Lung microvascular endothelial cell (primary cell): ENCODE measurements at places on chromosomes 7 and 10.

- no peak for DNase-seq
Observed at GRCh38 chr7:7323352-7323751, 141.0 kb downstream of the C1GALT1 start.

- DNase-seq: no peak
Observed at GRCh38 chr7:16785846-16786245, 19.0 kb downstream of the AGR2 start.

- DNase-seq: peak; percentile 53
Observed at GRCh38 chr10:102678842-102679289, 34.6 kb downstream of the TRIM8 start.

DNA sequence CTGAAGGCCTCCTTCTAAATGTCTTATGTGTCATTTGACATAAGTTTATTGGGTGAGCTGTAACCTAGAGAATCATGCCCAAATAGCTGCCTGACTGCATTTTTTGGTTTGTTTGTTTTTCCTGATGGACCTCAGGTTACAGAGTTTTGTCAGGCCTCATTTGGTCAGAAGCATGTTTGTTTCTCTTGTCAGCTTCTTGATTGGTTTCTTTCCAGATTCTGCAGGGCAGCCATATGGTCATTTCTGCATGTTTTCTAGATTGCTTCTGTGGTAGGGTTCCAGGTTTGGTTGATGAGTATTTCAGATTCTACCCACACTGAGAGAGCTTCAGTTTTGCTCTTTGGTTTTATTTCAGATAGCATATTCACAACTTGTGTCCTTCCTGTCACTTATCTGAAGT is 28.0 kb downstream of the GLCCI1 start:
- no peak for DNase-seq

DNA sequence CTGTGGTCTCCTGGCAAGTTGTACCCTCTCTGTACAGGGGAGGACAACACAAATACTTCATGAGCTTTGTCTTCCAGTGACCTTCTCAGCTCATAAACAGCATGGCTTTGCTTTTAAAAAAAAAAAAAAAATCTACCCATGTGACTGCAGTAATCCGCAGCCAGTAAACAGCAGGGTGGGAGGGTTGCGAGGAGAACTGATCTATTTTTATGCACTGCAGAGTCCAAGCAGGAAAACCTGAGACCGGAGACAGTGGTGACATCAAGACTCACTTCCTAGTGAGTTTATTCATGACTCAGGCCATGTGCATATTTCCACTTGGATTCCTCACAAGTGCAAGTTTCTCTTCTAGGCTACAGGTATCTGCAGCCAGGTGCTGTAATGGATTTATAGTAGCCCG is 127.9 kb downstream of the NRF1 start:
- peak; percentile 93 for DNase-seq

GRCh38 chr7:114678116-114678515 is 243.8 kb upstream of the MDFIC start:
- DNase-seq: no peak

GRCh38 chr10:70786799-70787415 is 1.7 kb upstream of the TBATA start:
- DNase-seq: no peak

GRCh38 chr10:119784340-119785067 is 58.7 kb downstream of the INPP5F start:
- no peak for DNase-seq

- DNase-seq: no peak
Observed at GRCh38 chr7:154837622-154838021, 165.3 kb downstream of the PAXIP1 start.

- no peak for DNase-seq
Observed at GRCh38 chr10:129852829-129853561, 111.1 kb downstream of the EBF3 start.

GRCh38 chr10:34698979-34699378 is 116.1 kb downstream of the PARD3 start:
- DNase-seq: peak; percentile 63

DNA sequence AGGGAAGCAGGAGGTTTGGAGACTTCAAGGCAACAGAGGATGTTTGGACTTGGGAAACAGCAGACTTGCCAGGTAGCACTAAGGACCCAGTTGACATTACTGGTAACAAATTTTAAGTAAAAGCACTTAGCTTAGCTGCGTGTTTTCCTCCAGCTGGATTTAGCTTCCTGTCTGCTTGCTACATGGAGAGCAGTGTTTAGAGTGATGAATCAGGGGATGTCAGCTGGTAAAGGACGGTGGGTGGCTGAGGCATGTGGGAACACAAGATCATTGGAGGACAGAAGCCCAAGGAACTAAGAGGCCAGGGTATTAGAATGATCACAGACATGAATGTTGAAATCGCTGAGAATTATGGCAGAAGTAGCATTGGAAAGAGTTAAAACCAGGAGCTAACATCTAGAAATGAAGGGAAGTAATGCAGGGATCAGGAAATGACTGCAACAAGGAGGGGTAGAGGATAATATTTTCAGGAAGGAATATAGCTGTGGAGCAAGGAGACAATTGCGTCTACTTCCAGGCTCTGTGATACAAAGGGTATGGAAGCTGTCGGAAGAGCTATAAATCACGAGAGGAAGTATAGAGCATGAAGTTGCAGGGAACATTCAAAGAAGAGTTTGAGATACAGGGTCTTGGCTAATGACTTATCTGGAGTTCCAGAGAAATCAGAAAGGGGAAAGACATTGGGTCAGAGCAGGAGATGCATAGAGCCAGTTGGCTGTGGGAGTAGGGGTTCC is 34.4 kb downstream of the CALD1 start:
- DNase-seq: peak; percentile 93

- no peak for DNase-seq
Observed at GRCh38 chr7:93941945-93942344, 20.4 kb downstream of the GNG11 start.

DNA sequence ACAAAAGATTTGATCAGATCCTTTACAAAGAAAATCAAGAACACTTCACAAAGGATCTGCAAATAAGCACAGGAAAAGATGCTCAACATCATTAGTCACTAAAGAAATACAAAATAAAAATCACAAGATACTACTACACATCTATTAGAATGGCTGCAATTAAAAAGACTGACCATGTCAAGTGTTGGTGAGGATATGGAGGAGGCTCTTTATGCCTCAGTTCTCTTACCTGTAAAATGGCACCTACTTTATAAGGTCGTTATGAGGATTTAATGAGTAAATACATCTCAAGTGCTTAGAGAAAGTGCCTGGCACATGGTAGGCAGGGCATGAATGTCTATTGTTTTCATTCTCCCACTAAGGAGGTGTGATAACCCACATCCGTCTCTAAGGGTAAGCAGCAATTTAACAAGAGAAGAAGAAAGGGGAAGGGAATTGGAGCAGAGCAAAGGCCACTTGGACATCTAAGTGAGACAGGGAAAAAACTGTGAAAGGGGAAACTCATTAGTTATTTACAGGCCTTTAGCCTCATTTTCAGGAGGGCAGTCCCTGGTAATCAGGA is 157.5 kb upstream of the NFE2L3 start:
- DNase-seq: no peak

GRCh38 chr10:14705548-14706230 is 69.0 kb downstream of the FAM107B start:
- no peak for DNase-seq

- no peak for DNase-seq
Observed at GRCh38 chr7:82757-83155, 109.6 kb upstream of the FAM20C start.

GRCh38 chr7:20796500-20796899 is 9.8 kb upstream of the SP8 start:
- no peak for DNase-seq

DNA sequence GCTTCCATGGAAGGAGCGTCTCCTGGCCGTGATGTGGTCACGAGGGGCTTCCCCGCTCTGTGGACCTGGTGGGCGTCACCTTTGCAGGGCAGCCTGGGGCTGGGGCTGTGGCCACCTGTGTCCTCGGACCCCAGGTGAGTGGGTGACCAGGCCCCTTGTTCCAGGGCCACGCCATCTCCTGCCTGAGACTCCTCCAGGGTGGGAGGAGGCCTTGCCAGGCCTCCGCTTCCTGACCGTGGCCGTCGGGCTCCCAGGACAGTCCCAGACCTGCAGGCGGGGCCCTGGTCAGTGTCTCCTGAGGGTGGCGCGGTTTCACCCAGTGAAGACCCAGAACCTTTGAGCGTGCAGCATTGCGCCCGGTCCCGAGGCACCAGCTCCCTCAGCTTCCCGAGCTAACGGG is 20.4 kb upstream of the UTF1 start:
- DNase-seq: no peak

GRCh38 chr7:121484089-121484763 is 88.1 kb upstream of the FAM3C start:
- DNase-seq: no peak

GRCh38 chr7:148211740-148212151 is 378.8 kb upstream of the C7orf33 start:
- no peak for DNase-seq

GRCh38 chr10:31752170-31752569 is 176.5 kb downstream of the ARHGAP12 start:
- DNase-seq: no peak

DNA sequence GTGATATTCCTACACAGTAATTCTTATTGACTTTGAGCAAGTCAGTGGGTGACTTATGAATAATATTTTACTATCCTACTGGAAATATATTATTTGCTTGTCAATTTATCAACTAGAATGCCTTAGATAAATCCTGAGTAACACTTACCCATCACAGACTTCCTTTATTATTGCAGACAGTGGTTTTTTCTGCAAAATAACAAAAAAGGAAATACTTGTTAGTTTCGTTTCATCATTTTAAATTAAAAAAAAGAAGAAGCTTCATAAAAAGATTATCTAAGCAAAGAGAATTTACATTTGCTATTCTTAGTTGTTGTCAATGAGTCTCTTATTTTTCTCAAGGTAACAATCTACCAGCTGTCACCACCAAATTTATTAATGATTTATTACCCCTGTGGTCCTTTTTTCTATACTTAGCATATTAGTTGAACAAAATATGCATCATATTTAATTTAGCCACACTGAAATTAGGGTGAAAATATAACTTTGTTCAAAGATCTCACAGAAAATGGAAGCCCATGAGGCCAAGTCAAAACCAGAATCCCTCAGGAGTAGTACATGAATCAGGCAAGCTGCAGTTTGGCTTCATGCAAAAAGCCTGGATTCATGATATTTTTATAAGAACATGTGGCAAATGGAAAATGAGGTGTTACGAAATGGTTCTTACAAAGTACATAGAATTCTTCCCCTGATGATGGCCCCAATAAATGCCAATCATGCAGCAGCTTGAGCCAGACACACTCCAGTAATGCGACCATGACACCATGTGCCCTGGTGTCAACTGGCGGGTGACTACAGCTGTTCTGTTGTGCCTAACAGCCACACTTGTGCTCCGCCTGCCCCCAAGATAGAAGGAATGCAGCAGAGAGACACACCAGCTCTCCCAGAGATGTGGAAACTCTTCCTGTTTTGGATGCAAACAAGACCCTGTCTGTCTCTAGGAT is 132.6 kb downstream of the ELMO1 start:
- no peak for DNase-seq

GRCh38 chr7:31407178-31407676 is 66.7 kb upstream of the NEUROD6 start:
- DNase-seq: no peak

DNA sequence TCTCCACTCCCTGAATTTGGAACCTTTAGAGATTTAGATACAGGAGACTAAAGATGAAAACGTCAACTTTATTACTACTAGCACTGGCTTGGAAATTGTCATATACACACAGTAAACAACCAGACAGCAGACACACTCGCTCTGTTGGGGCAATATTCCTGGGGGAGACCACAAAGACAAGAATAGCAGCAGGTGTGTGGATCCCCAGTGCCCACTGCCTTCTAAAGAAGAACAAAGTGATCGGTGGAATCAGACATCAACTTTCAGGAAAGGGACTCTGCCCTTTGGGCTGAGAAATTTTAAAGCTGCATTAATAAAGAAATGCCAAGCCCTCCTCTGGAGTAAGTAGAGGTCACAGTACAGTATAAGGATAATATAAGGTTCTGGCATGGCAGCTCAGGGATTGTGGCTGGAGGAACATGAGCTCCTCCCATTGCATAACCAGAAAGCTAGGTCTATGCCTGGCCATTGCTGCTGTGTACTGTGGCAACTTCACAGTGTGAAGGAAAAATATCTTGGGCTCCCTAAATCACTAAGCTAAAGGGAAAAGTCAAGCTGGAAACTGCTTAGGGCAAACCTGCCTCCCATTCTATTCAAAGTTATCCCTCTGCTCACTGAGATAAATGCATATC is 57.1 kb upstream of the ANKRD1 start:
- DNase-seq: no peak

- DNase-seq: no peak
Observed at GRCh38 chr10:131184503-131184902, 127.0 kb downstream of the TCERG1L start.

DNA sequence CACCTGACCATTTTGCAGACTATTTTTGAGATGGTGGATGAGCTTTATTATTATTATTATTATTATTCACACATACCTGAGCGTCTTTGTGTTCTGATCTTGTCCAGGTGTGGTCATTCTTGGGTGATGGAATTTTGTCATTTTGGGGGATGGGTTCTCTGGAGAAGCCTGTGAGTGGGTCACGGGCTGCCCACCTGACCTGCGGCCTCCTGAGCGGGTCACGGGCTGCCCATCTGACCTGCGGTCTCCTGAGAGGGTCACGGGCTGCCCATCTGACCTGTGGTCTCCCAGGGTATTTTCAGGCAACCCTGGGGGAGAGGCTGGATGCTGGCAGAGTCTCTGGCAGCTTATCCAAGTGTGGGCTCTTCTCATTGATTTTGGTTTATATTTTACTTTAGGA is 7.3 kb downstream of the SCART1 start:
- no peak for DNase-seq

- peak; percentile 40 for DNase-seq
Observed at GRCh38 chr10:76982671-76983070, 654.9 kb downstream of the KCNMA1 start.

DNA sequence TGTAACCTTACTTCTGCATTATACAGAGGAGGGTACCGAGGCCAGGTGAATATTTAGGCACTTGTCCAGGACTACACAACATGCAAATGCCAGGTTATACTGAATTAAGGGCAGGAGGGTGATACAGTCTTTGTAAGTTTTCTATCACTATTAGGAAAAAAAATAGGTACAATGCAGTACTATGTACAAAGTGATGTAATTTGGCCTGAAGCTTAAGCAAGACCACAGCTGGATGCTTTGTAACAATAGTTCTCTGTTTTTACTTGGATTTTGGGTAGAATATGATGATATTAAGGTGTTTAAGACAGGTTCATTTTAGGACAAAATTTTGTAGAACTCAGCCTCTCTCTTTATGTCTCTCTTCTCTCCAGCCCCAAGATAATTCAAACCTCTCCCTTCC is 2.8 kb upstream of the NXPH1 start:
- DNase-seq: no peak

DNA sequence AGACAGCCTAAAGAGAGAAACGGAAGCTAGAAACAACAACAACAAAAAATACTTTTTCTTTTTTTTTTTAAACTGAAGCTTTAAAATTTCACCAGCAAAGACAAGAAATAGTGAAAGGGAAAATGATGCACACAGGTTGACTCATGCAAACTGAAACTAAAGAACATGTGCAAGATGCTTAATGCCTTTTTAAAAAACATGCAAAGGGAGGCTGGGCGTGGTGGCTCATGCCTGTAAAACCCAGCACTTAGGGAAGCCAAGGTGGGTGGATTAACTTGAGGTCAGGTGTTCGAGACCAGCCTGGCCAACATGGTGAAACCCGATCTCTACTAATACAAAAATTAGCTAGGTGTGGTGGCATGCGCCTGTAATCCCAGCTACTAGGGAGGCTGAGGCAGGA is 15.1 kb upstream of the CUBN start:
- no peak for DNase-seq

- DNase-seq: no peak
Observed at GRCh38 chr10:101612086-101612485, 24.0 kb downstream of the DPCD start.
